D341Med (cell line): ENCODE measurements at places on chromosomes 11 and 22.
A peak's percentile ranks its signal among the peaks of the same experiment; 100 is the strongest.

- no peak for DNase-seq
Measured at GRCh38 chr11:126105748-126106080, 43.0 kb upstream of the CDON start.

DNA sequence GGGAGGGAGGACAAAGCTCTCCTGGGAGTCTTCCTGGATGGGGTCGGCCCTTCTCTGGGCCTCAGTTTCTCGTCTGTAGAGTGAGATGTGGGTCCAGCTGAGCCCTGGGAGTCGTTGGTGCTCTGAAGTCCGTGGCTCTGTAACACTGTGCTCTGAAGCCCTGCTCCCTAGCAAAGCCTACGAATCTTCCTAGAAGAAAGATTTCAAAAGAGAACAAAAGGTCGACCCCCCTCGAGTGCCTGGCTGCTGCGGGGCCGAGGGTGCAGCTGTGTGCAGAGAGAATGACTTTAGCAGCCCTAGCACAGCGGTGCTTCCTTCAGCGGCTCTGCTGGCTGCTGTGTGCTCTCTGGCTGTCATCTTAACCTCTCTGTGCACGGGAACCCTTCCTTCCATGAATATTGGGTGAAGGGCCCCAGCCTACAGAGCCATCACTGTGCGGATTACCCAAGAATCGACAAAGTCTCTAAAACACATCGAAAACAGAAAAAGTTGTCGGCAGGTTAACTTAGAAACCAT is 10.7 kb downstream of the ANO1 start:
- DNase-seq, result no peak

DNA sequence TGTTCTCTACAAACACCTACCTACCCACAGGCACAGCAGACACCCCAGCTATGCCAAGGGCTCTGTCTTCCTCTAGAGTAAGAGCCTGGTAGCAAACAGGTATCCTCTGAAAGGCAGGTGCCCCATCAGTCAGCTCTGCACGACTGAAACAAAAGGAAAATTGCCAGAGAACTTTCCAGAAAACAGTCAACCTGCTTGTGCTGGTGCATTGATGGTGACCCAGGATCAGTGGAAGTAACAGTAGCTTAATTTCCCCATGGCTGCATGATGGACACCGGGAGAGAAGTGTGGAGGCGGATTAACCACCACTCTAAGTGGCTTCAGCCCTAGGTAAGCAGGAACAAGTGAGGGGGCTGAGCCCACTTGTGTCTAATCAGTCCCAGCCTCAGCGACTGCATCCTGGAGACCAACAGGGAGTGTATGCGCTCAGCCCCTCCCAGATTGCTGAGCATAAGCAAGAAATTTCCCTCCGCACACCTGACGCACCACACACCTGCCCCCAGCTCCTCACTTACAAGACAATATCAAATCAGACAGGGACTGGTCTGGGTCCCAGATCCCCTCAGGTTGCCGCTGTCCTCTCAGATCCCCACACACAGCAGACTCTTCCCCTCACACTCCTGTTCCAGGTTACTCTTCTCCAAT is 70.7 kb upstream of the IGLL5 start:
- no peak for DNase-seq

DNA sequence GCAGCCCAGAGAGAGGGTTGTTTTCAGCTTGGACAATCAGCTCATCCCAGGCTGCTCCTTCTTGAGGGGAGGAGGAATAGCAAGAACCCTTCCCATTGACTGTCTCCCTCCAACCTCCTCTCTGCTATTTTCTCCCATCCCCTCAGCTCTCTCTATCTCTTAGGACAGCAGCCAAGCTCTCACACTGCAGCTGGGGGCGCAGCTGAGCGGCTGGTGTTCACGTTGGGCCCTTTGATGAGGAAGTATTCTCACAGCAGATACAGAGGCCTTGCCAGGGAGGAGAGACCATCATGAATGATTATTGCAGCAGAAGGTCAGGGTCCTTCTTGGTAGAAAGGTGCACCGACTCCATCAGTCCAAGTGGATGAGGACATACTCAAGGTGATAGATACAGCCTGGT is 26.5 kb upstream of the CADM1 start:
- DNase-seq, result no peak

- no peak for DNase-seq
Measured at GRCh38 chr11:27414644-27415043, 51.6 kb upstream of the CCDC34 start.

DNA sequence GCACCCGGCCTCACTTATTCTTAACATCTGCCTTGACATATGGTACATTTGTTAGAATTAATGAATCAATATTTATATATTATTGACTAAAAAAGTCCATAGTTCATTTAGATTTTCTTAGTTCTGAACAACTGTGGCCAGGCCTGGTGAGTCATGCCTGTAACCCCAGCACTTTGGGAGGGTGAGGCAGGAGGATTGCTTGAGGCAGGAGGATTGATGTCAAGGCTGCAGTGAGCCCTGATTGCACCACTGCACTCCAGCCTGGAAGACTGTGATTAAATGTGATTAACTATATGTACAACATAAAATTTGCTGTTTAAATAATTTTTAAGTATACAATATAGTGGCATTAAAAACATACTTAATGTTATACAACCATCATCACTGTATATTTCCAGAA is 5.6 kb downstream of the UVRAG start:
- no peak for DNase-seq

DNA sequence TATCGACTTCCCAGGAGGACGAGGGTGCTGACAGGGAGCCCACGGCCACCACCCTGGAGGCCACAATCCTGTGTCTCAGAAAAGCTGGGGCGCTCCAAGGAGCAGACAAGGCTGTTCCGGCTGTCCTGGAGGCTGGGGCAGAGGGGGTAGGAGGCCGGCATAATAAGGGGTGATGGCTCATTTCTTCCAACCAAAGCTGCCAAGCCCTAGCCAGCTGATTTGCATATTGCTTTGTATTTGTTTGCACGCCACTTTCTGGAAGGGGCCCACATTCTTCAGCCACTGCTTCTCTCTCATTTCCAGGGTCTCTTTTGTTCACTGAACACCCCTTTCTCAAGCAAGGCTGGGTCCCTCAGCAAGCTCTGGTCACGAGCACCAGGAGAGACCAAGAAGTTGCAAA is 4.7 kb downstream of the PDE2A start:
- DNase-seq, result no peak

DNA sequence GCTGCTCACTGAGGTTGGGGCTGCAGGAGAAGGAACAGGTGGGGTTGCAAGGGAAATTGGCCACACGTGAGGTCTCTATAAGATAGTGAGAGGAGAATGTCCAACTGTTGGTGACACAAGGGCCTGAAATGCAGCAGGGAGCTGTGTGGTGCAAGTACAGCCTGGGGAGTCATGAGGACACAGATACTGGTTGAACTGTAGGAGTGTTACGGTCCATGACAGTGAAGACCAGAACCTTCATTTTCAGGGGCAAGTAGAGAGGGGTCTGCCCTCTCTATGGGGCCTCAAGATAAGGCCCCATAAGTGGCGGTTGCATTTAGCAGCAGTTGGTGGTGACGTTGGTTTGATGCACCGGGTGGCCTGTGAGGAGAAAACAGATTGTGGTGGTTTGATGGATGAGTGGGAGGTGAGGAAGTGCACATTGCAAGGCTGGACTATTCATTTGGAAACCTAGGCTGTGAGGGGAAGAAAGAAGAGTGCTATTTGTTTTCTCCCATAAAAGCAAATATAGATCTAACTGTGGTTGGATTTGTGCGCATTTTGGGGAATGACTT is 39.4 kb downstream of the MICAL2 start:
- no peak for DNase-seq

DNA sequence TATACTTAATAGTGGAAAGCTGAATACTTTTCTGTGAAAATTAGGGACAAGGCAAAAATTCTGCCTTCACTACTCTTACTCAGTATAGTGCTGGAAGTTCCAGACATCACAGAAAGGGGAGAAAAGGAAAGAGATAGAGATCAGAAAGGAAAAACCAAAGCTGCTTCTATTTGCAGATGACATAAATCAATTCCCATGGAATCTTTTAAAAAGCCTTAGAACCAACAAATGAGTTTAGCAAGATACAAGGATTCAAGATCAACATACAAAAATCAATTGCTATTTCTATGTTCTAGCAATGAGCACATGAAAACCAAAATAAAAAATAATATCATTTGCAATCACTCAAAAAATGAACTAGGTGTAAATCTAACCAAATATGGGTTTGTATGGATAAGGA is 16.2 kb upstream of the CLDN5 start:
- DNase-seq, result no peak

DNA sequence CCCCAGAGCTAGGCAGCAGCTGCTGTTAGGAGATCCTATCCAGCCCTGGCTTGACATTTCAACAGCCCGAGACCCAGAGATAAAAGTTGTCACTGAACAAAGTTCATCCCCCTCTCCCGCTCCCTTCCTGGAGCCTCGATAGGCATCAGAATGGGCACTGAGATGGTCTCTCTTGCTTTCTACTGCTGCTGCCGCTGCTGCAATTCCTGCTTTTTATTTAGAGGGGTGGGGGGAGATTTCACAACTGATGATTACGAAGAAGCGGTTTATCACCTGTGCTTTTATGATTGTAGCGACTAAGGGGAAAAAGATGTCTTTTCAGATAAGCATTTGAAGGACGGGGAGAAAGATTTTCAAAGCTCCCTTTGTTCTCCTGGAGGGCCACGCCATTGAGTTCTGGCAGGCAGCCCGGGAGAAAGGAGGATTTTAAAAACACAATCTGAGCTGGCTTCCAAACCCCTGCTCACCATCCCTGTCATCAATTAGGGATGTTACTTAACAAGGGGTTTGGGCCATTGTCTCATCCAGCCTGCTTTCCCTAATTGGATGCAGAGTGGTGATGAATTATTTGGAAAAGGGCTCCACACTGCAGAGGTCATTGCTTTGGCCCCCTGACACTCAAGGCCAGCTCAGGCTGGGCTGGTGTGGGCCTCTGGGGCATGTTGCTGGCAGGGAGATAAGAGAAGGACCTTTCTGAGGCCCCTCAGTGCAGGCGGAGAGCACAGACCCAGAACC is 344.7 kb downstream of the BUD13 start:
- peak; percentile 47 for DNase-seq

GRCh38 chr11:126489836-126490660 is 134.6 kb downstream of the ST3GAL4 start:
- no peak for DNase-seq

DNA sequence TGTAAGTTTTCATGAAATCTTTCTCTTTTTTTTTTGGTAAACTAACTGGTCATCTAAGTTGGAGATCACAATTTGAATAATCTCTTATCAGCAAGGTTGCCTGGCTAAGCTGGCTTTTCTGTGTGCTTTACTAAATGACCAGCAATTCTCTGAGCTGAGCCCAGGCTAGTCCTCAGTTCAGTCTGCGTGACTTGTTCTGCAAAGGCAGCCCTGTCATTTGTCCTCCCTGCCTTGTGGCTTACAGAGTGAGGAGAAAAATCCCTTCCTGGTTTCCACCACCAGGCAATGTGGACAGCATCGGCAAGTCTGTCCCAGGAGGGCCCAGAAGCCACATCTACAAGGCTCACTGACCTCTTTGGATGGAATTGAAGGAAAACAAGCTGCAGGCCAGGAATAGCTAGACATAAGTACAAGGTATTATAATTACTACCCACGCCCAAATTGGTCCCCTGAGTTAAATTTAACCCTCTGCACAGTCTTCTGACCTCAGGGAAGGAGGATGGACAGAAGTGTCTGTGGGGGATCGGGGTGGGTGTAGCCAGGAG is 108.6 kb downstream of the SCN3B start:
- DNase-seq, result no peak

- DNase-seq, result no peak
Measured at GRCh38 chr11:119223856-119224255, 17.7 kb downstream of the CBL start.

GRCh38 chr22:20253161-20253560 is 15.0 kb downstream of the RTN4R start:
- no peak for DNase-seq

GRCh38 chr11:69670158-69670845 is 4.9 kb downstream of the LTO1 start:
- peak; percentile 88 for DNase-seq

GRCh38 chr22:49404020-49404419 is 423.7 kb downstream of the BRD1 start:
- no peak for DNase-seq

GRCh38 chr11:13327421-13327820 is 49.8 kb downstream of the BMAL1 start:
- DNase-seq, result no peak

- no peak for DNase-seq
Measured at GRCh38 chr11:36360826-36361415, 64.8 kb downstream of the PRR5L start.

DNA sequence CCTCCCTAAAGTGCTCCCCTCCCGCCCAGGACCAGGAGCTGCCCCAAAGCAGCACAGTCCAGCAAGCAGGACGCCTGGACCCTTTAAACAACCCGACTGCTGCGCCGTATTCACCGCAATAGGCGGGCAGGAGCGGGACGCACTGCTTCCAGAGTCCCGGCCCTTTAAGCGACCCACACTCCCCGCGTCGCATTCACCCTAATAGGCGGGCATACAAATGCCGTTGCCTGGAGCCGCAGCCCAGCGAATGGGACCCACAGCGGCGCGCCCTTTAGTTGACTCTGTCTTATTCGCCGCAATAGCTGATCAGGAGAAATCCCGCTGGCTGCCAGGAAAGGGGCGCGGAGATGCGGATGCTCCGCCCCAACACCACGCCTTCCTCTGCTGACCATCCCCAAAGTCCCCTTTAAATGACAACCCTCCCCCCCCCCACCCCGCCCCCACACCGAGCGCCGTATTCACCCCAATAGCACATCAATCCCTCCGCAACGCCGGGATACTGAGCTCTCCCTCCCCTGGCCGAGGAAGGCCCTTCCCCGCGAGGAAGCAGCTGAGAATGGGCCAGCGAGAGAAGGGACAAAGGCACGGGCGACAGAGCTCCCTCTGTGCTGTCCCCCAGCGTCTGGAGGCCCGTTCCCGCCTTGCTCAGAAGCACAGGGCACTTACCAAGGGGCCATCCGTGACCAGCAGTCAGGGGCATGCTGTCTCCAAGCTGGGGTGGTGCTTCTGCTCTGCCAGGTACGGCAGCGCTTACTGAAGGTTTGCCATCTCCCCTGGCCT is 4.7 kb downstream of the OSBPL5 start:
- DNase-seq, result peak; percentile 85

GRCh38 chr22:21759646-21760376 is 24.2 kb upstream of the YPEL1 start:
- no peak for DNase-seq

- no peak for DNase-seq
Measured at GRCh38 chr11:1839924-1840779, 1.4 kb downstream of the TNNI2 start.

DNA sequence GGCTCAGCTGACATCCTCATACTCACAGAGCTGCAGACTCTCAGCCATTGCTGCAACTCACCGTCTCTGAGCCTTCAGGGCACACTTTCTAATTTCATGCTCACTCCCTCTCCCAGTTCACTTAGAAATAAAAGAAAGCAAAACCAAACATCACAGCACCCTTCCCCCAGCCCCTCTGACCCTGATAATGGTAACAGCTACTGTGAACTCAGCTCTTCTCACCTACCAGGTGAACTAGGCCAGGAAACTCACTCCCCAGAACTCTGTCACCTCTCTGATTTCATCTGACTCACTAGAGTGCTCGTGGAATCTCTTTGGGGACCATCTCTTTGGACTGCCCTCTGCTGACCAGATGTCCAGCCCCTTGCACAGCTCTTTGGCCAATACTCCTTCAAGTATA is 14.5 kb upstream of the PARVA start:
- no peak for DNase-seq

- DNase-seq, result no peak
Measured at GRCh38 chr11:46222490-46223251, 54.8 kb upstream of the CREB3L1 start.
